A172 (cell line): ENCODE measurements at places on chromosomes 6 and 20. TPM values are rescaled to one million over a fixed set of nuclear protein-coding genes. Genes with fewer than 3 reads are reported as not detected.

DNA sequence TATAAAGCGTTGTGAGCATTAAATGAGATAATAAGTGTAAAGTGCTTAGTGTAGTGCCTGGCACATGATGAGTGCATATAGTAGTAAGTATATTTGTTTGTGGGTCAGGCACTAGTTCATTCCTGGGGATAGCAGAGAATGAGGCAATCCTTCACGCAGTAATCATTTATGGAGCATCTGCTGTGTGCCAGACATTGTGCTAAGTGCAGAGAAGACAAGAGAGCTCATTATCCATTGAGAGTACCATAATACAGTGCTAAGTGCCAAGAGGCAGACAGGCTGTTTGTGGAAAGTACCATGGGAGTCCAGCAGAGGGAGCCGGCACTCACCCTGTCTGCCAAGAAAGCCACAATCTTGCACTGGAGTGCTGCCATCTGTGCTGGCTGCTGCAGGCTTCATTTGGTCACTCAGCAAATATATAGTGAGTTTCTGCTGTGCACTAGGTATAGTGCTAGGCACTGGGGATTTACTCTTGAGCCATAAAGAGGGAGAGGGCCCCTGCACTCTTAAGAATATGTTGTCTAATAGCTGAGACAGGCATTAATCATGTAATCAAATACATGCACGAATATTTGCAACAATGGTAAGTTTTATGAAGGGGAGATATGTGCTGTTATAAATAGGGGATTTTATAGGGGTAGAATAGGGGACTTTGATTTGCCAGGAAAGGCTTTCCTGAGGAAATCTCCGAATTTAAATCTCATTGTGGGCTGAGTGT, 12.9 kb upstream of the MROH8 start:
- DNase-seq = peak; percentile 86

DNA sequence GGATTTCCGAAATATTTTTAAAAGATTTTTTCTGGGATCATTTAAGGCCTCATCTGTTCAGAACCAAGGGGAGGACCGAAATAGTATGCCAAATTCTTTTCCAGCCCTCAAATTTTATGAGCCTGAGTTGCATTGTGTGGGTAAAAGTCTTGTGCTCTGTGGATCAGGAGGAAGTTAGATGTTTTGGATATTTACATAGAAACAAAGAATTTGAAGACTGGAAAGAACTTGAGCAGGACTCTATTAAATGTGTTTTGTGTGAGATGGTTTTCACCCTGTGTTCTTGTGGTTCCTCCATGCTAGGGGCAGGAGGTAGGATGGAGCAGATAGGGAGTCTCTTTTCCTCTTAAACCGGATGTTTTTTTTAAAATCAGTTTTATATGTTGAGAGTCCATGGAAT, 329.1 kb downstream of the LAMA2 start:
- no peak for DNase-seq

The ADGRB3 gene
- not detected in 2 replicates for total RNA-seq

The ABCC10 gene
- 11.1 and 13.9 TPM in 2 replicates for total RNA-seq

The SLCO4A1 gene
- 26.5 and 34.8 TPM in 2 replicates for total RNA-seq

- DNase-seq = no peak
These were observed 329.7 kb downstream of the MAFB start for GRCh38 chr20:40359131-40359912.

The POU3F2 gene
- total RNA-seq = 0.91 and 0.93 TPM in 2 replicates

- no peak for DNase-seq
These were observed 615.7 kb upstream of the CITED2 start for GRCh38 chr6:139990026-139990686.

GRCh38 chr6:136717716-136717990, 74.6 kb downstream of the MAP3K5 start:
- DNase-seq = no peak

- peak; percentile 67 for DNase-seq
These were observed 54.6 kb upstream of the RIPOR2 start for GRCh38 chr6:24990236-24990845.

- no peak for DNase-seq
These were observed 38.9 kb downstream of the SIRPA start for GRCh38 chr20:1934156-1934555.

- no peak for DNase-seq
These were observed 145.2 kb downstream of the DOK5 start for GRCh38 chr20:54620611-54621010.

- DNase-seq = no peak
These were observed 15.7 kb downstream of the CASS4 start for GRCh38 chr20:56427797-56428196.

GRCh38 chr6:64732888-64733287, 974.1 kb downstream of the EYS start:
- DNase-seq = peak; percentile 5

GRCh38 chr6:84854811-84855400, 90.5 kb upstream of the TBX18 start:
- no peak for DNase-seq

- DNase-seq = no peak
These were observed 32.6 kb downstream of the DTNBP1 start for GRCh38 chr6:15630202-15630601.

The VNN1 gene
- total RNA-seq = 0.31 and 0.71 TPM in 2 replicates

- DNase-seq = no peak
These were observed 93.8 kb downstream of the MLIP start for GRCh38 chr6:54204921-54205591.

DNA sequence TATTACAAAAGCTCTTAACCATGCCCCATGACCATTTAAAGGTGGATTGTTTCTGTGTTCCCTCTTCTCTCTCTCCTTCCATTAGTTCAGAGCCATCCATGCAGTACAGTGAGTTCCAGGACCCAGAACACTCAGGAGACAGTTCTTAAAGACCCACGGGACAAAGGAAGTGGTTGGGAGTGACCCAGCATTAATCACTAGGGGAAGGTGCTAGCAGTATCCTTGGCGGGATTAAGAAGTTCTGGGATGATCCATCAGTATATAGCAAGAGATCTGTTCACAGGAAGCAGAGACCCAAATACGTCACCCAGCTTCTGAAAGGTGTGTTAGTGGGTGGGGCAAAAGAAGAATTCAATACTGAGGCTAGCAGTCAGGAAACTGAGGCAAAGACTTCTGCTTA, 154.1 kb downstream of the PHF3 start:
- DNase-seq = no peak

The FRMD1 gene
- total RNA-seq = not detected in 2 replicates

DNA sequence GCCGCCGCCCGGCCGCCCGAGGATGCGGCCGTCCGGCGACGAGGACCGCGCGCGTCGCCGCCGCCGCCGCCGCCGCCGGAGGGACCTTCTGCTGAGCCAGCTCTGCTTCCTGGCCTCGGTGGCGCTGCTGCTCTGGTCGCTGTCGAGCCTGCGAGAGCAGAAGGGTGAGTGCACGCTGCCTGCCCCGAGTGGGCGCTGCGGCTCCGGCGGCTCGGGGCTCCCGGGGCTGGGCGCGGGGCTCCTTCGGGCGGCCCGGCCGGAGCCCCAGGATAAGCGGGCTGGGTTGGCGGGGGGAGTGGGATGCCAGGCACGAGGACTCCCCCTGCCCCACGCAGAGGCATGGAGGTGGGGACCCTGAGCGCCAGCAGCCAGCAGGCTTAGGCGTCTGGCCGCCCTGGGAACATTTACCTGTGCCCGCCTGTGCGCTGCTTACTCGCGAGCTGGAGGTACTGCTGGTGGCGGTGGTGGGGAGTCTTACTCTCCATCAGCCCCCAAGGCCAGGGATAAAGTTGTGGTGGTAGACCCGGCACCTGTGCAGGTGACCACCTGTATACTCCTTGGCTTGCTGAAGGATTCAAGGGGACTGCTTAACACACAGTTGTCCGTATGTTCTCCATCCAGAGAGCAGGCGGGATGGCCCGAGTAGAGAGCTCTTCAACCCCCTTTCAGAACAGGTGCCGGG, 520 bp downstream of the SLC24A3 start:
- no peak for DNase-seq

The TMC2 gene
- total RNA-seq = not detected in 2 replicates

- peak; percentile 29 for DNase-seq
These were observed 226.8 kb upstream of the PDE10A start for GRCh38 chr6:165889636-165890403.

The ADISSP gene
- 108 and 110 TPM in 2 replicates for total RNA-seq

DNA sequence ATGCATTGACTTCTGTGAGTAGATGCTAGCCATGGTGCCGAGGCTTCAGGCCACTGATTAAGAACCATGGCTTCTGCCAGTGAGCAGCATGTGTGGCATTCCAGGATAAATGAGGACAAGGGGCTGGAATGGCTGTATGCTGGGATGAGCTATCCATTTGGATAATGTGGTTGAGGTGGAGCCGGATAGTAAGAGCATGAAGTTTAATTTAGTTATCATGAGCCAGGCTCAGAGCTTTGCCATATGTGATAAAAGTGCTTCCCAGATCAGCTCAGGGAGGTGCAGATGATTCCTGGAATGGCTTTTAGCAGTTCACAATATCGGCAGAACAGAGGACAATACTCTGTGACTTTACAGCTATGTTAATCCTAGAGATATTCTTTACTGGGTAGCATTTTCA, 34.6 kb upstream of the RNF8 start:
- DNase-seq = no peak

The CALHM6 gene
- total RNA-seq = not detected in 2 replicates

DNA sequence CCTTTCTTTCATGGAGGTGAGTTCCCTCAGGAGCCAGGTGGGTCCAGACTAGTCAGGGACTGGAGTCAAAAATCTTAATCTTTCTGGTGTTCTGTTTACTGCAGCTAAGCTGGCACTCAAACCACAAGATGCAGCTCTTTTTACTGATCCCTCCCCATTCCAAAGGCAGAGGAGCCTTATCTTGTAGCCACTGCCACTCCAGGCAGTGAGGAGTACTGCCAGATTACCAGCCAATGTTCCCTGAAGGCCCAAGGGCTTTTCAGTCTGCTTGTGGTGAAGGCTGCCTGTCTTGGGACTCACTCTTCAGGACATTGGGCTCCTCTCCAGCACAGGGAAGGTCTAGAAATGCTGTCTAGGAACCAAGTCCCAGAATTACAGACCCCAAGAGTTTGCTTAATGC, 490.4 kb upstream of the ADGRB3 start:
- no peak for DNase-seq

DNA sequence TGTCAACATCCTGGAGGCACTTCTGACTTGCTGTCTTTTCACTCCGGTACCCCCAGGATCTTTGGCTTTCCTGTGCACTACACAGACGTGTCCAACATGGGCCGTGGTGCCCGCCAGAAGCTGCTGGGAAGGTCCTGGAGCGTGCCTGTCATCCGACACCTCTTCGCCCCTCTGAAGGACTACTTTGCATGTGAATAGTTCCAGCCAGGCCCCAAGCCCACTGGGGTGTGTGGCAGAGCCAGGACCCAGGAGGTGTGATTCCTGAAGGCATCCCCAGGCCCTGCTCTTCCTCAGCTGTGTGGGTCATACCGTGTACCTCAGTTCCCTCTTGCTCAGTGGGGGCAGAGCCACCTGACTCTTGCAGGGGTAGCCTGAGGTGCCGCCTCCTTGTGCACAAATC, 12.0 kb upstream of the MAPRE1 start:
- no peak for DNase-seq

The PAQR8 gene
- 2.7 and 3.6 TPM in 2 replicates for total RNA-seq

DNA sequence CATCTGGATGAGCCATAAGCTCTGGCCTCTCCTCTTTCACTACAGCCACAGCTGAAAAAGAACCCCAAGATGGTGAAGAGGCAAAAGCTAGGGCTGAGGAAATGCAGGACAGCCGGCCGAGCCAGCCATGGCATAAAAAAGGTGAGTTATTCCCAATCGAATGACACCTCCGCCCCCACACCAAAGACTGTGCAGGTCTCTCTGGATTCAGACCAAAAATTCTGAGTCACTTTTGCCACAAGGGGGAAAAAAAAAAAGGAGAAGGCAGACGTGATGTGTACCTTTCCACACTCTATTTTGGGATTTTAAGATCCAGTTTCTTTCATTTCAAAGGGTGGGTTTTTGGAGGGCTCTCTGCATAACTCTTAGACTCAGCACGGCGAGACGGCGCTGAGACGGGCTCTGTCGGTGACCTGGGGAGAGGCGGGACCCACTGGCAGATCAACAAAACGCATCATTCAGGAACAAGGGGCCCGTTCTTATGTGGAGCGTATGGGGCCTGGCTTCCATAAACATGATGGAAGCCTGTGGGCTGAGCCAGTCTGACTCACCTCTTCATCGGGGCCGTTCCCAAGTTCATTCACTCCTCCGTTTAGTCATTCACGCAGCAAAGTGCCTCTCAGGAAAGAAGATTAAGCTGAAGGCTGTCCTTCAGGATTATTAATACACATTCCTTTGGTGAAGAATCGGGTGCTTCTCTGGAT, 54.8 kb downstream of the NFATC2 start:
- peak; percentile 92 for DNase-seq
